Naive thymus-derived CD8-positive, alpha-beta T cell (primary cell): ENCODE measurements at places on chromosomes 5 and 9.

DNA sequence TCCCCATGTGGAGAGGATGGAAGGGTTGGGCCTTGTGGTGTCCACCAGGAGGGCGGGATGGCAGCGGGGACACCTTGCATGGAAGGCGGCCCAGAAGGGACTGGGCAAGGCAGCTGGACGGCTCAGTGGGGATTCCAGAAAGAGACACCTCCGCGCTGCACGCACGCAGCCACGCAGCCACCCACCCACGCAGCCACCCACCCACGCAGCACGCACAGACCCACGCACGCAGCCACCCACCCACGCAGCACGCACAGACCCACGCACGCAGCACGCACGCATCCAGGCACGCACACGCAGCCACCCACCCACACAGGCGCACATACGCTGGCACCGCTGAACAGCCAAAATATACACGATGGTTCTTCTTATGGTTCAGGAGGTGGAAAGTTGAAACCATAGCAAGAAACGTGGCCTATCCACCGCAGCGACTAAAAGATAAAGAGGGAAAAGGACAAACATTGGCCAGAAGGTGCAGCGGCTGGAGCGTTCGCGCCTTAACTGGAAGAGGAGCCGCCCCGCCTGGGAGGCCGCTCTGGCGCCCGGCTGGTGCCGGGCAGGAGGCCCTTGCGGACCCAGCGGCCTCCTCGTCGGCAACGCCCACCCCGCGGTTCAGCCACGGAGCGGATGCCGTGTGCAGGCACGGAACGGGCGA lies 22.2 kb upstream of the EXOC3 start:
- no peaks in the 10 kb centered on the region for H3K27me3 ChIP-seq
- H3K36me3 ChIP-seq, result no peaks in the 10 kb centered on the region
- no peak for DNase-seq
- no peak overlapping the region for H3K27ac ChIP-seq
- H3K4me3 ChIP-seq, result no peak overlapping the region

DNA sequence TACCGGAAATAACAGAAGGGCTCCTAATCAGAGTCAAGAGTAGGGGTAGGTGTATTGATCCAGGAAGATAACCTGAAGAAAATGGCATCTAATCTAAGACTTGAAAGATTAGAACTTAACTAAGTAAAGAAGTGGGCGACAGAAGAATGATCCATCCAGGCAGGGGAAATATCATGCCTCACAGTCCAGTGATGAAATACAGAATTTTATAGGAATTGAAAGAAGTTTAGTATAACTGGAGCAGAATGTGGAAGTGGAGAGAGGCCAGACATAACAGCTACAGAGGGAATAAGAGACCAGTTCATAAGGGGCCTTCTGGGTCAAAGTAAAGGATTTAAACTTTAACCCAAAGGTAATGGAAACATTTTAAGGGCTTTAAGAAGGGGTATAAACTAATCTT lies 42.2 kb downstream of the ERP44 start:
- no peaks in the 10 kb centered on the region for H3K27me3 ChIP-seq
- H3K4me1 ChIP-seq, result peaks cover 54% of the 10 kb centered on the region
- no peak overlapping the region for H3K4me3 ChIP-seq
- peaks cover 5% of the 10 kb centered on the region for H3K36me3 ChIP-seq
- H3K27ac ChIP-seq, result no peak overlapping the region

DNA sequence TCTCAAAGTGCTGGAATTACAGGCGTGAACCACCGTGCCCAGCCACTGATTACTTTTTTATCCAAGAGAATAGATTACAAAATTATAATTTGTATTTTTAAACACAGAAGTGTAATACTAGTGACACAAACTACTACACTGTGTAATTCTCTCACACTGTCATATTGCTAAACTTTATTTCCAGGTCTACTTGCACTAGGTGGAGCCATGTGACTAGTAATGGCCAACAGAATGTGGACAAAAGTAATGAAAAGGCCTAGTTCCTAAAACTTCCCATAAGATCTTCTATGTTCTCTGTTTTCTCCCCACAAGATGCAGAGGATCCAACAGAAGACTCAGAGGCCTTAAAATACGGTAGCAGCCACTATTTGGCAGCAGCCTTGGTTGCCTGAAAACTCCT lies 27.3 kb downstream of the NADK2 start:
- H3K4me3 ChIP-seq, result no peak overlapping the region
- no peaks in the 10 kb centered on the region for H3K36me3 ChIP-seq
- H3K27ac ChIP-seq, result no peak overlapping the region
- no peaks in the 10 kb centered on the region for H3K27me3 ChIP-seq

DNA sequence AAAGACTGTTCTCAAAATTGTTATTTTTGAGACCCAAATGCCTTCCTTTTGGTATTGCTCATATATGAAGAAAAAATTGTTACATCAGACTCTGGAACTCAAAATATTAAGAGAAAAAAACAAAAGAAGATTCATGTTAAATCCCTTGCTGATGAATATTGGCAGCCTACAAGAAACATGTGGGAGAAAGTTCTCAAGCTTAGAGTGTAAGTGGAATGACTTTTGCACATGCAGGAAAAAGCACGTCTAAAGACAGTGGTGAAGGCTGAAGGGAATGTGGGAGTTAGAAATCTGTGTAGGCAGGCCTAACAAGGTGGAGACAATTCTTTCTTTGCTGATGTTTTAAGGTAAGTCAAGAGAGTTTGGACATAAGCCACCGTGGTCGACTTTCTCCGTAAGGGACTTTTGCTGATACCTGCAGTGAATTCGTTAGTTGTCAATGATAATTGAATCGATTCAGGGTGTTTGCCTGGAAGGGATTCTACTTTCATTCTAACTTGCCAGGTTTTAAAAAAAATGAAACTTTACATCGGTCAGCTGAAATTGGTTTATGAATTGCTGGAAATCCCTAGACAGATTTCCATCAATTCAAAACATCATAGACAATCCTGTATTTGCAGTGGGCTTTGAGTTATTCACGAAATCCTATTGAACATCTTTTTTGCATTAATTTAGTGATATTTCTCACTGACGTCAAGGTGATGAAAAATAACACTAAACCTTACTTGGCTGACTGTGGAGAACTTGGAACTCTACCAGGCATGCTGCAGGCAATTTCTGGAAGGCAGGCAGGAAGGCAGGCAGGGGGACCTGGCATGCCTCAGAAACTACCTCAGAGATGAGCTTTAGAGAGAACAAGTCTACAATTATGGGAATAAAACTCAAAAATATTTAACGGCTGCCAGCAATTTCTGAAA lies 359.1 kb upstream of the ADAMTSL1 start:
- DNase-seq, result no peak
- H3K27me3 ChIP-seq, result no peaks in the 10 kb centered on the region
- no peaks in the 10 kb centered on the region for H3K4me1 ChIP-seq

GRCh38 chr9:98185021-98185567 lies 7.3 kb downstream of the CORO2A start:
- DNase-seq, result no peak
- H3K36me3 ChIP-seq, result peaks cover 3% of the 10 kb centered on the region
- no peaks in the 10 kb centered on the region for H3K27me3 ChIP-seq
- no peak overlapping the region for H3K4me3 ChIP-seq

GRCh38 chr5:180499684-180500083 lies 5.5 kb downstream of the CNOT6 start:
- peak overlapping the region; percentile 33 for H3K27ac ChIP-seq
- no peaks in the 10 kb centered on the region for H3K27me3 ChIP-seq
- no peak overlapping the region for H3K4me3 ChIP-seq
- peaks cover 54% of the 10 kb centered on the region for H3K4me1 ChIP-seq
- DNase-seq, result no peak

- H3K36me3 ChIP-seq, result no peaks in the 10 kb centered on the region
- no peaks in the 10 kb centered on the region for H3K4me1 ChIP-seq
- H3K27ac ChIP-seq, result no peak overlapping the region
- peaks cover 3% of the 10 kb centered on the region for H3K27me3 ChIP-seq
- no peak overlapping the region for H3K4me3 ChIP-seq
These were observed 56.3 kb downstream of the SLC24A2 start for GRCh38 chr9:19732441-19732951.

DNA sequence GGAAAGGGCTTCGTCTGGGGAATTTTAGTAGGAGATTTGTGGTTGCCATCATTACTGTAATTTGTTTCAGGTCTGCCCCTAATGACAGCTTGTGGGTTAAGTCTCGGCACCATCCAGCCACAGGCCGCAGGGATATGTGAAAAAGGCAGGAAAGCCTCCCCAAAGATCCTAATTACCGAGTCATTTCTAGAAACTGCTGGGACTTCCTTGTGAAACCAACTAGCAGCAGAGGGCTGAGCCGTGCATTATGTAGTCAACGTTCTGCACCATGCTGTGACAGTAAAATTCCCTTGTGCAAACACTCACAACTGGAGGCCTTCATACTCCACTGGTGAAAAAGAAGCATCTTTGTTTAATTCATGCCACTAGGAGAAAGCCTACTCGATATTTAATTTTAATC lies 230.3 kb downstream of the MPDZ start:
- H3K36me3 ChIP-seq, result no peaks in the 10 kb centered on the region
- no peaks in the 10 kb centered on the region for H3K27me3 ChIP-seq
- H3K27ac ChIP-seq, result no peak overlapping the region
- H3K4me1 ChIP-seq, result no peaks in the 10 kb centered on the region

GRCh38 chr5:77795846-77796245 lies 19.7 kb upstream of the TBCA start:
- H3K27ac ChIP-seq, result no peak overlapping the region
- peaks cover 11% of the 10 kb centered on the region for H3K36me3 ChIP-seq

DNA sequence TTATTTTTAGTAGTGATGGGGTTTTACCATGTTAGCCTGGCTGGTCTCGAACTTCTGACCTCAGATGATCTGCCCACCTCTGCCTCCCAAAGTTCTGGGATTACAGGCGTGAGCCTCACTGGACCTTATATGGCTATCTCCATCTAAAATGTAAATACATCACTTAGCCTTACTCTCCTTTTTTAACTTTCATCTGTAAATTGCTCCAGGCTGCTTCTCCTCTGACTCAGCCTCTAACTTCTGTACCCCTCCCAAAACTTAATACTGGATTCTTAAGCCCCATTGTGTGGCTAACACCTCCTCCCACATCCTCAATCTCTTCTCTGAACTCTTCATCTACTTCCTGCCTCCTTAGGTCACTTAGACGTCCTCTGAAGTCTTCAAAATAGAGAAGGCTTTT lies 4.0 kb downstream of the SNX30 start:
- peak overlapping the region; percentile 26 for H3K27ac ChIP-seq
- H3K27me3 ChIP-seq, result no peaks in the 10 kb centered on the region
- H3K4me3 ChIP-seq, result peak overlapping the region; percentile 67
- DNase-seq, result peak; percentile 55

GRCh38 chr5:74094096-74094781 lies 468.2 kb downstream of the ARHGEF28 start:
- no peak overlapping the region for H3K4me3 ChIP-seq
- H3K27ac ChIP-seq, result no peak overlapping the region
- no peaks in the 10 kb centered on the region for H3K36me3 ChIP-seq
- H3K27me3 ChIP-seq, result peaks cover 4% of the 10 kb centered on the region
- DNase-seq, result no peak
- H3K4me1 ChIP-seq, result no peaks in the 10 kb centered on the region

- DNase-seq, result no peak
- no peaks in the 10 kb centered on the region for H3K36me3 ChIP-seq
- H3K4me1 ChIP-seq, result no peaks in the 10 kb centered on the region
- H3K27ac ChIP-seq, result no peak overlapping the region
- H3K27me3 ChIP-seq, result no peaks in the 10 kb centered on the region
These were observed 253.3 kb downstream of the EDIL3 start for GRCh38 chr5:84131372-84131771.

GRCh38 chr9:129347316-129348120 lies 169.5 kb upstream of the IER5L start:
- no peaks in the 10 kb centered on the region for H3K27me3 ChIP-seq
- no peaks in the 10 kb centered on the region for H3K36me3 ChIP-seq
- H3K4me3 ChIP-seq, result no peak overlapping the region
- H3K4me1 ChIP-seq, result peaks cover 15% of the 10 kb centered on the region
- H3K27ac ChIP-seq, result no peak overlapping the region

- peaks cover 7% of the 10 kb centered on the region for H3K27me3 ChIP-seq
- H3K27ac ChIP-seq, result no peak overlapping the region
- no peak overlapping the region for H3K4me3 ChIP-seq
- H3K36me3 ChIP-seq, result no peaks in the 10 kb centered on the region
- no peaks in the 10 kb centered on the region for H3K4me1 ChIP-seq
These were observed 634.3 kb downstream of the PDE4D start for GRCh38 chr5:59259237-59259636.

DNA sequence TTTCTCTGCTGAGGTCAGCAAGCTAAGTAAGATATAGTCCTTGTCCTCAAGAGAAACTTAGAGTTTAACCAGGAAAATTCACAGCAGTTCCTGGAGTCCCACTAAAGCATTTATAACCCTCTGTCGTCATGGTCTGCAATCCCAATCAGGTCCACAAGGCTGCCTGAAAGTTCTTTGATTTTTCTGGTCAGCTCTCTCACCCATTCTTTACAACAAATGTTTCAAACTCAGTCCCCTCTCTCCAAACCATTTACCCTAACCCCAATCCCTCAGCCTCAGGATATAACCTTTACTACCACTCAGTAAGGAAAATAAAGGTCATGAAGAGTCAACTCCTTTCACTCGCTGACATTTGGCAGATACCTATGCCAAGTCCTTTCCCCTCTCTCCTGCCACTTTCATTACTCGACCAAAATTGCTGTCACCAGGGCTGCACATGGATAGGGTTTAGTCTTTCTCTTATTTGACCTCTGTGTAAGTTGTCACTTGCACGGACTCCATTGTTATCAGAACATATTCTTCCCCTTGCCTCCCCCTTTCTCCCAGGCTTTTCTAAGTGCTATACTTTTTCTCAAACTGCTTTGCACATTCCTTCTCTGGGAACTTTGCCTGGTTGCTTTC lies 936.6 kb downstream of the NR2F1-AS1 start:
- no peaks in the 10 kb centered on the region for H3K27me3 ChIP-seq
- no peak overlapping the region for H3K4me3 ChIP-seq
- DNase-seq, result no peak
- no peak overlapping the region for H3K27ac ChIP-seq
- H3K4me1 ChIP-seq, result no peaks in the 10 kb centered on the region
- no peaks in the 10 kb centered on the region for H3K36me3 ChIP-seq
